Fibroblast of skin of right biceps (primary cell): ENCODE measurements at places on chromosomes 4 and X.

DNA sequence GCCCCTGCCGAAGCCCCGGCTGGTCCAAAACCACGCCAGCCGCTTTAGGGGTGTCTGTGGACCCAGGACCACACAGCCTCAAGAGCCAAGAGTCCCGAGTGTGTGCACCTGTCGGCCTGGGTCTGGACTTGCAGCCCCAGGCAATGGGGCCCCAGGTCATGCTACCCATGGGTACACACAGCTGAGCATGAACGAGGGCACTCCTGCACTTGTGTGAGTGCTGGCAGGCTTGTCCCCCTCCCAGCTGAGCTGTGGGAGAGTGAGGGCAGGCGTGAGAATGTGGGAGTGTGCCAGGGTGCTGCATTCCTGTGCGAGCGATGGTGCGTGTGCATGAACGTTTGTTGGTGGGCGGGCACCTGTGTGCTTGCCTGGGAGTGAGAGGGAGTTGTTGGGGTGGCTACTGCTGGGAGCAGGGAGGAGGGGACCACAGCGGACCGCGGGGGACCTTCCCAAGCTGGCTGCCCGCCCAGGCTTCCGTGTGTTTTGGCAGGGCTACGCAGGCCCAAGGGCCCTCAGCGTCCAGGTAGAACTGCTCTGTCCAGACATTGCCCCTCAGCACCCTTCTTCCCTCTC, 30.8 kb downstream of the BLOC1S4 start:
- no peak for DNase-seq

GRCh38 chr4:102640669-102641068, 120.1 kb downstream of the MANBA start:
- peak; percentile 64 for DNase-seq

DNA sequence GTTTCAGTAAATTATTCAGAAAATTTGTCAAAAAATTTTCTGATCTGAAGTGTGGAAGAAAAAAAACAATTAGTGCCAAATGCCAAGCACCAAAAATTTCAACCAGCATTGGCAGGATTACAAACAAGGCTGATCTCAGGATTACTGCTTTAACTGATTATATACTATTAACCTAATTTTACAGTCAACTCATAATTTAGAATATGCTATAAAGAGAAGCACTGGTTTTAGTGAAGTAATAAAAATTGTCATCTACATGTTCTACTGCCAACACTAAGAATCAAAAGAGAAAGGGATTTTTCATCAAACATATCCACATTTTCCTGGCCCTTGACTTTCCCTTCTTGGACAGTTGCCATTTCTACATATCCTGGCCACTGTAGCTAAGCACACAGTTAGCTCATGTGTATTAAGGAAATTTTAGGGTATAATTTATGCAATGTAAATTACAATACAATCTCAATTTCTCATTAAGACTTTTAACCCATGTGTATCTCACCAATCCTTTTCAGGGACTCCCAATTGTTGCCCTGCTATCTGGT, 33.8 kb downstream of the THOC2 start:
- DNase-seq = no peak

DNA sequence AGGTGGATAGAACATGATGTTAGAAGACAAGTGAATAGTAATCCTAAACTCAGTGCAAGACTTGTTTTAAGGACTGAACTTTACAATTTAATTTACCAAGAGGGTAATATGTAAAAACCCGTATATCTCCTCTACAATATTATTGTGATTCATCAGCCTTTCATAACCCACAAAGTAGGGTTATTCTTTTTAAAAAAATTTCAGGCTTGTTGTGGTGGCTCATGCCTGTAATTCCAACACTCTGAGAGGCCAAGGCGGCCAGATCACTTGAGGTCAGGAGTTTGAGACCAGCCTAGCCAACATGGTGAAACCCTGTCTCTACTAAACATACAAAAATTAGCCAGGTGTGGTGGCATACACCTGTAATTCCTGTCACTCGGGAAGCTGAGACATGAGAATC, 7.2 kb downstream of the IBSP start:
- DNase-seq = peak; percentile 76

- DNase-seq = no peak
Observed at GRCh38 chrX:87583679-87584078, 66.1 kb downstream of the KLHL4 start.

DNA sequence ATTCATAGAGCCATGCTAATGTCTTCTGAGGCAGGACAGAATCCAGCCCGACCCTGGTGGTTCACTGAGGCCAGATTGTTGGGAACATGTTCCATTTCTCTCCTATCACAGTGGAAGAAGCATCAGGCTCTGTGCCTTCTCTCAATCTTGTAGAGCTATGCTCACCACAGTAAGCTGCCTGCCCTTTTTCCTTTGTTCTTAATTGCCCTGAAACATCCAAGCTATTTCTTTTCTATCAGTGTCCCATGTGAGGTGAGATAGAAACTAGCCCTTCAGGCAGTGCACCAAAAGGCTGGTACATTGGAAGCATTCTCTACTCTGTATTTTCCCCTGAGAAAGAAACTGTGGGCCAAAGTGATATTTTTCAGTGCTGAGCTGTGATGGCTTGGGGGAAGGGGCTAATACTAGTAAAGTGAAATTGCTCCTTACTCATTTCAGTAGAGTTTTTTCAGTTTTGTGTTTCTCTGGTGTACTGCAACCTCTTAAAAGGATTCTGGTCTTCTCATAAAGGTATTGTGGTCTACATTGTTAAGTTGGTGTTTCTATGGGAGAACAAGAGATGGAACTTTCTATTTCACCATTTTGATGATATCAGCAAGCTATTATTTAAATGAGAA, 611.2 kb downstream of the RPA4 start:
- no peak for DNase-seq
